Prostate gland (tissue), 2 donors: ENCODE measurements at places on chromosomes 16 and 17. TPM values are rescaled to one million over a fixed set of nuclear protein-coding genes. Genes with fewer than 3 reads are reported as not detected.

DNA sequence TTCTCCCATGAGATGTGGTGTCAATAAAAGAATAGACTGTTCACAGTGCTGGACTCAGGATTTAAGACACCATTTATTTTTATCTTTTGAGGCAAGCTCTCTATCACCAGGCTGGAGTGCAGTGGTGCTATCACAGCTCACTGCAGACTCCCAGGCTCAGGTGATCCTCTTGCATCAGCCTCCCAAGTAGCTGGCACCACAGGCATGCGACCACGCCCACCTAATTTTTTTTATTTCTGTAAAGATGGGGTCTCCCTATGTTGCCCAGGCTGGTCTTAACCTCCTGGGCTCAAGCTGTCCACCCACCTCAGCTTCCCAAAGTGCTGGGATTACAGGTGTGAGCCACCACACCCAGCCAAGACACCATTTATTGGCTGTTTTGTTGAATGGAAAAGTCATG, 18.6 kb upstream of the DRG2 start:
- no peaks in the 10 kb centered on the region for H3K27me3 ChIP-seq
- no peak for DNase-seq
- no peaks in the 10 kb centered on the region for H3K4me1 ChIP-seq

Gene CTF1
- total RNA-seq = 13.9 TPM

Gene TNP2
- total RNA-seq = not detected

Gene CMIP
- 95.1 TPM for total RNA-seq
